Osteoblast (primary cell): ENCODE measurements at places on chromosomes 6 and 20. TPM values are rescaled to one million over a fixed set of nuclear protein-coding genes. Genes with fewer than 3 reads are reported as not detected.

DNA sequence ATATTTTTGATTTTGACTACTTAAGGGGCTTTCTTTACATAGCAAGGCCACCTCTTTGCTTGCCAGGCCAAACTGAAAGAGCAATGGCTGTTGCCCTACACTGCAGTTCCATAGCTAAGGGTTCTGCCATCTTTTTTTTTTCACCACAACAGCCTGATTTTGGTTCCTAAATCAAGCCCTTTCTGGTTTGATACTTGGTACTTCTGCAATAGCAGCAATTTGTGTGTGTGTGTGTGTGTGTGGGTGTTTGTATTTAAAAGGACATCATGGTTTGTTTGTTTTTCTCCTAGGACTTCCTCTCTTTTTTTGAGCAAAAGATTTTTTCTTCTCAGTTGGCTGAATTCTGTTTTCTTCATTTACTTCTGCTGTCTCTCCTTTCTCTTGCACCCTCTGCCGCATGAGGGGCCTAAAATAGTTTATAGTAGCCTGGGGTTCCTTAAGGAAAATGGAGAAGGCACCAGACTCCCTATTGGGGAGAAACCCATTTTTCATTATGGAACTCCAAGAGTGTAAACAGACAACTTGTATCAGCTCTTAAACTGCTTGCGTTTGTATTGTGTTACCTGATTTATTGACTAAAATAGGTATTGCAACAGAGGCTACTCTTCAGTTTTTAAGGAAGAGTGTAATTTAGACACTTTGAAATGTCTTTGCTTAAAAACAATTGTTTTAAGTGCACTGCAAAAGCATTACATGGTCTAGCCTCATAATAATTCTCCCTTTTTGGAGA lies 12.2 kb upstream of the GCLC start:
- no peak overlapping the region for H3K4me3 ChIP-seq
- no peaks in the 10 kb centered on the region for H3K4me1 ChIP-seq
- no peak overlapping the region for H3K27ac ChIP-seq
- H3K27me3 ChIP-seq = no peaks in the 10 kb centered on the region
- H3K36me3 ChIP-seq = no peaks in the 10 kb centered on the region
- DNase-seq = no peak

- no peaks in the 10 kb centered on the region for H3K27me3 ChIP-seq
- H3K4me1 ChIP-seq = peaks cover 17% of the 10 kb centered on the region
- H3K27ac ChIP-seq = peak overlapping the region; percentile 98
- peak overlapping the region; percentile 97 for H3K4me3 ChIP-seq
Measured at GRCh38 chr20:56467968-56468315, 485 bp upstream of the RTF2 start.

- no peak overlapping the region for H3K4me3 ChIP-seq
- no peaks in the 10 kb centered on the region for H3K4me1 ChIP-seq
- no peaks in the 10 kb centered on the region for H3K27me3 ChIP-seq
Measured at GRCh38 chr6:73942592-73943186, 246.7 kb downstream of the CD109 start.

COL11A2 gene
- total RNA-seq = 1.8 TPM in 2 replicates

DNA sequence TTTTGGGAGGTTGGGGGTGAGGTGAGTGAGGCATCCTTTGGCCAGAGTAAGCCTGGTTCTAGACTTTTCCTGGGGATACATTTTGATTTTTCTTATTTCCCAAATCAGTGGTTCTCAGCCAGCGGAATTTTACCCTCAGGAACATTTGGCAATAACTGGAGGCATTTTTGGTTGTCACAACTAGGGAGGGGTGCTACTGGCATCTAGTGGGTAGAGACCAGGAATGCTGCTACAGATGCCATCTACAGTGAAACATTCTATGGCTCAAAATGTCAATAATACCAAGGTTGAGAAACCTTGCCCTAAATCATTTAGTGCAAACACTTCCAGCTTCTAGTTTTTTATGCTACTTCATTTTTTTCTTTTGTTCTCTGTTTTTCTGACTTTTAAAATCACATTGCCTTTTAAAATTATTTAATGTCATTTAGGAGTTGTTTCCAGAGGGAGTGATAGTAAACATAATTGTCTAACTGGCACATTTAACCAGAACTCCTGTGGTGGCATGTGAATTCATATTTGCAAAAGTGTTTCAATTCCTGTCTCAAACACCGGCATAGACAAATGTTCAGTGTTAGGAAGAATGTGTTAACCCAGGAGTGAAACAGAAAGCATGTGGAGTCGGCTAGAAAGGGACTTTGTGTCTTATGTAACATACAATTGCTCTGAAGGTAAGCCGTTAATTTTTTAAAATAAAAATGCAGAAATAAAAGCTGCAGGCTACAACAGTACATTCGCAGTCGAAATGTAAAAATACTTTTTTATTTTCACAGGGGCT lies 59.0 kb downstream of the QRSL1 start:
- H3K36me3 ChIP-seq = no peaks in the 10 kb centered on the region
- no peaks in the 10 kb centered on the region for H3K27me3 ChIP-seq
- no peak overlapping the region for H3K27ac ChIP-seq
- DNase-seq = no peak

CBLN4 gene
- under 0.01 TPM in 1 of 2 replicates, not detected in the other for total RNA-seq

DNA sequence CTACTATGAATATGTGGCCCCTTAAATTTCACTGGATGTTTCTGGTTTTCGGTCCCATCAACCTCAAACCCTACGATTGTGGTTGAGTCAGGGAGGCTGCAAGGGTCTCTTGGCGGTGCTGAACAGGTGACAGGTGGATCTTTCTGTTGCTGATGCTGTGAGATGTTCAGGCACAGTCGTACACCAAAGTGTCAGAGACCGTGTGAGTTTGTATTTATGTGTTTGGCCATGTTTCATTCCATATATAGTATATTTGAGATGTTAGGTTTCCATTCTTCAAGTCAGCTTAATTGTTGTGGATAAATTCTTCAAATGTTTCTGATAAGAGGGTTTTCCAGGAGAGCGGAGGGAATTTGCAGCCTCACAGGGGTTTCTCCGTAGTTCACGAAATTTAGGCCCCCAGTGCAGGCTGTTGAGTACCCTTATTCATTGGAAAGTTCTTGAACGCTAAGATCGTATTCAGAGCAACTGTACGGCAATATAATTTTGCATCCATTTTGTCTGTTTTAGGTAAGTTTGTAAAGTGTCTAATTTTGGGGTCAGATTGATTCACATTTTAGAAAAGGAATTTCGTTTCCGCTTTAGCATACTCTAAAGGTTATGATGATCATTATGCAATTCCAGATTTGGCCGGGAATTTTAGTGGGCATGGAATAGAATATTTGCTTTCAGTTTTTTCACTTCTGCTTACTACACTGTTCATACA lies 1.2 kb downstream of the TAB2 start:
- DNase-seq = peak; percentile 87

ENPP4 gene
- total RNA-seq = 6.5 and 10.0 TPM in 2 replicates

DNA sequence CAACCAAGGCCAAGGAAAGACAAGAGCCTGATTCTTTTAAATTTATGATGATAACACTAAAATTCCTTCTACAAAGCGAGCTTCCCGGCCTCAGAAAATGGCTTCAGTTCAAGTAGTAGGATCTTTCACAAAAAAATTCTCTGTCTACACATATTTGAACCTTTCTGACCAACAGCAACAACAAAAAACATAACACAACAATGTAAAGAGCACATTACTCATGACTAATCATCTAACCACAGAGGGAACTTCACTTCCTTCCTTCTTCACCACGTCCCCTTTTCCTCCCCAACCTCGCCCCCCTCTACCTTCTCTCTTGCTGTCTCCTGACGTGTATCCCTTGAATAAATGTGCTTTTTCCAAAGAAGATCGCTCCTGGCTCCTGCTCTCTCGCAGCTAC lies 228.2 kb downstream of the MYLK4 start:
- peak; percentile 80 for DNase-seq
- H3K27ac ChIP-seq = no peak overlapping the region
- H3K4me1 ChIP-seq = peaks cover 10% of the 10 kb centered on the region

GRCh38 chr6:25392372-25392771 lies 113.2 kb downstream of the CARMIL1 start:
- H3K4me3 ChIP-seq = no peak overlapping the region
- H3K36me3 ChIP-seq = no peaks in the 10 kb centered on the region
- no peak for DNase-seq
- no peak overlapping the region for H3K27ac ChIP-seq
- H3K27me3 ChIP-seq = no peaks in the 10 kb centered on the region

CLVS2 gene
- not detected in 2 replicates for total RNA-seq

GRCh38 chr20:62822239-62822787 lies 5.5 kb downstream of the COL9A3 start:
- no peak overlapping the region for H3K4me3 ChIP-seq
- DNase-seq = no peak
- H3K4me1 ChIP-seq = peaks cover 17% of the 10 kb centered on the region
- no peaks in the 10 kb centered on the region for H3K36me3 ChIP-seq
- no peak overlapping the region for H3K27ac ChIP-seq

- peaks cover 13% of the 10 kb centered on the region for H3K4me1 ChIP-seq
- DNase-seq = no peak
- no peak overlapping the region for H3K4me3 ChIP-seq
- H3K36me3 ChIP-seq = no peaks in the 10 kb centered on the region
- no peaks in the 10 kb centered on the region for H3K27me3 ChIP-seq
Measured at GRCh38 chr6:135228486-135228885, 47.4 kb downstream of the MYB start.

HLA-DQA2 gene
- total RNA-seq = not detected in 2 replicates

ANGPT4 gene
- total RNA-seq = under 0.01 TPM in 2 replicates

- H3K27ac ChIP-seq = no peak overlapping the region
- H3K27me3 ChIP-seq = no peaks in the 10 kb centered on the region
- H3K4me3 ChIP-seq = no peak overlapping the region
- no peak for DNase-seq
- peaks cover 28% of the 10 kb centered on the region for H3K4me1 ChIP-seq
Measured at GRCh38 chr6:16706911-16707783, 54.1 kb downstream of the ATXN1 start.

- no peak overlapping the region for H3K4me3 ChIP-seq
- peak; percentile 87 for DNase-seq
- peaks cover 29% of the 10 kb centered on the region for H3K27me3 ChIP-seq
- H3K36me3 ChIP-seq = no peaks in the 10 kb centered on the region
- H3K4me1 ChIP-seq = peaks cover 20% of the 10 kb centered on the region
Measured at GRCh38 chr6:77457720-77458349, 5.5 kb downstream of the HTR1B start.

DNA sequence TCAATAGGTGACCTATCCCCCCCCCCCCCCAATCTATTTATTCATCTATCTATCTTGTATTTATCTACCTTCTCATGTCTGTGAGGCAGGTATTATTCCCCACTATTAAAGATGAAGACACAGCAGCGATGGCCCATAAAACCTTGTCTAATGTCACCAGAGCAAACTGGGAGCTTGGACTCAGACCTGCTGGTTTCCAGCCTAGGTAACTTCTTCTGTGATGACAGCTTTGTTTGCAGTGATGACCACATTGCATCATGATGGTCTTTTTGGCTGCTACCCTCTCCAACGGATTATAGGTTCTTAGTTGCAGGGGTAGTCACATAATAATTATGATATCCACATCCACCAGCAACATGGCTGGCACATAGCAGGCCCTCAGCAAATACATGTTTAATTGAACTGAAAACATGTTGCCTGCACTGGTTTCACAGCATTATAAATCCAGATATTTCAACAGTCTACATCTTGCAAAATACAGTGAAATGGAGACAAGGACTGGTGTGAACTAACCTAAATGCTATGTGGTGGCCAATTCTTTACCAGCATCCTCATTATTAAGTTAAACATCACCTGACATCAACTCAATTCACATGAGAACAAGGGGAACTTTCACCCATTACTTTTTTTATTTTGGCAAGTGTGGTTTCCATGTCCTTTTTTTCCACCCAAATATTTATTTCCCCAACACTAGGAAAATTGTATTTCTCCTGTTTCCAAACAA lies 712.5 kb upstream of the NRSN1 start:
- no peak overlapping the region for H3K27ac ChIP-seq
- no peaks in the 10 kb centered on the region for H3K4me1 ChIP-seq
- no peaks in the 10 kb centered on the region for H3K27me3 ChIP-seq
- DNase-seq = peak; percentile 15

DNA sequence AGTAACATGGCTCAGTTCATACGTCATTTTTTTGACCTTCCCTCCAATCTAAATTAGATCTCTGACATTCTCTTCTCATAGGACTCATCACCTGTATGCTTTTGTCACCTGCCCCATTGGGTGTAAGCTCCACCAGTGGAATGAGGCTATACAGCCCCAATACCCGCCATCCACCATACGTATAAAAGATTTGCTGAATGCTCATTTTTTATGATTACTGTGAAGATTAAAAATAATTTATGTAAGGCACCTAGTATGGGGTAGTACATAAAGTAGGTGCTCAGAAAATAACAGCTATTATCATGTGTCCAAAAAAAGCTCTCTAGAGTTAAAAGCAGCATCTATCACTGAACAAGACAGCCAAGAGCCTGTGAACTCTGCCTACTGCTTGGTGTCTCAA lies 24.1 kb downstream of the NCOA5 start:
- H3K27me3 ChIP-seq = no peaks in the 10 kb centered on the region
- no peak overlapping the region for H3K27ac ChIP-seq
- DNase-seq = no peak
- peaks cover 87% of the 10 kb centered on the region for H3K36me3 ChIP-seq

DNA sequence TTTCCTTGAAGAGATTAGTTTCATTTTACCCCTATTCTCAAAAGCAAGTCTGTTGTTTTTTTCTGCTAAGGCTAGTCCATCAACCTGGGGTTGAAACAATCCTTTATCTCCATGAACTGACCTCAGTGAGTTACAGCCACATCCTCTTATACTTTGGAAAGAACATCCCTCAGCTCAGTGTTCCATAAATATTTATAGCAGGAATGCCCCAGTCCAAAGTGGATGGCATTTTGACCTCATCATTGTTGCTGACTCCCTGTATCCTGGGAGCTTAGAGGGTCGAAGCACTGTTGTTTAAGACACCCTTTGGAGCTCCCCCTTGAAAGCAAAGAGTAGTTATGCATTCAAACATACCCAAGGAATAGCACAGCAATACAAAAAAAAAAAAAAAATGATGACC lies 16.2 kb upstream of the CDYL start:
- H3K4me1 ChIP-seq = no peaks in the 10 kb centered on the region
- no peak overlapping the region for H3K4me3 ChIP-seq
- DNase-seq = no peak

CEBPB gene
- 75.7 and 79.3 TPM in 2 replicates for total RNA-seq

DNA sequence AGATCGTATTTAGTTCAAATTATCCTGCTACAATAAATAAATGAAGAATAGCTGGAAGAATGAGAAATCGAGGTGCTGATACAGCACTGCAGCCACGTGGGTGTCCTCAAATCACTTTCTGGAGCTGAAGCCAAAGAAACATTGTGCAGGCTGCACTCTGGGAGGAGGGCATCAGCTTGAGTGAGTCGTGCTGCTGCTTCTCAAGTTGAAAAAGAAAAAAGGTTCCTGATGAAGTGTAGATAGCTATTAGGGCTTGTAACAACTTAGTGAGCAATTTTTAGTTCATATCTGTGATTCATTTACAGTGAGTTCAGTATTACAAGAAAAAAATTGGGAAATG lies 40.5 kb downstream of the DSE start:
- H3K27me3 ChIP-seq = no peaks in the 10 kb centered on the region
- peak; percentile 9 for DNase-seq
- H3K4me3 ChIP-seq = no peak overlapping the region
- peaks cover 18% of the 10 kb centered on the region for H3K36me3 ChIP-seq

GRCh38 chr6:168782187-168782751 lies 341.3 kb downstream of the SMOC2 start:
- H3K27ac ChIP-seq = no peak overlapping the region
- H3K4me1 ChIP-seq = no peaks in the 10 kb centered on the region
- no peak overlapping the region for H3K4me3 ChIP-seq
- DNase-seq = no peak
- no peaks in the 10 kb centered on the region for H3K36me3 ChIP-seq
- no peaks in the 10 kb centered on the region for H3K27me3 ChIP-seq

GMDS gene
- total RNA-seq = 23.2 and 30.9 TPM in 2 replicates

LINC00237 gene
- not detected in 2 replicates for total RNA-seq
